ENCODE measurements at places on chromosomes 3 and 15. TPM values are rescaled to one million over a fixed set of nuclear protein-coding genes. Genes with fewer than 3 reads are reported as not detected.

DNA sequence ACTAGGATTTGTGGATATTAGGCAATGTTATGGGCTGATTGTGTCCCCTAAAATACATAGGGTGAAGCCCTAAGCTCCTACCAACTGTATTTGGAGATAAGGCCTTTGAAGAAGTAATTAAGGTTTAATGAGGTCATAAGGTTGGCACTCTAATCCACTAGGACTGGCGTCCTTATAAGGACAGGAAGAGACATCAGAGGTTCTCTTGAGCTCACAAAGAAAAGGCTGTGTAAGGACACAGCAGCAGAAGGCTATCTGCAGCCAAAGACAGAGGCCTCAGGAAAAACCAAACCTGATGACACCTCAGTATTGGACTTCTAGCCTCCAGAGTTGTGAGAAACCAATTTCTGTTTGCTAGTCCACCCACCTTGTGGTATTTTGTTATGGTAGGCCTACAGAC lies 416.7 kb downstream of the ZBTB20 start:
- no peak for DNase-seq

- DNase-seq: no peak
Measured at GRCh38 chr3:52269776-52270175, 8.7 kb downstream of the WDR82 start.

DNA sequence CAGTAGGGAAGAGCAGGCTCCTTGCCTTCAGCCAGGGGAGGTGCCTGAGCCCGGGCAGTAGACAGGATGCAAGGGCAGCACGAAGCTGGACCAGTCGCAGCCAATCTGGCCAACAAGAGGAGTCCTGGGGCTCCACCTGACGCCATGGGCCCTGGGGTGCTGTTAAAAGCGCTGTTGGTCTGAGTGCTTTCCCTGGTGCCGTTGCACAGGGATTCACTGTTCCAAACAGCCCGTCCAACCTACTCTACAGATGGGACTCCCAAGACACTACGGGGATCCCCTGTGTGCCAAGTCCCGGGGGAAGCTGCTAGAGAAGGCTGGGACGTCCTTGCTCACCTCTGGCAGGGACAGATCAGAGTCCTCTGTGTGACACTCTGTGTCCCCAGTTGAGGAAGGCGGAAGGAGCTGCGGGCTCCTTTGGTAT lies 632 bp downstream of the CTSH start:
- DNase-seq: peak; percentile 43

- peak; percentile 3 for DNase-seq
Measured at GRCh38 chr3:32873531-32874130, 55.8 kb downstream of the TRIM71 start.

DNA sequence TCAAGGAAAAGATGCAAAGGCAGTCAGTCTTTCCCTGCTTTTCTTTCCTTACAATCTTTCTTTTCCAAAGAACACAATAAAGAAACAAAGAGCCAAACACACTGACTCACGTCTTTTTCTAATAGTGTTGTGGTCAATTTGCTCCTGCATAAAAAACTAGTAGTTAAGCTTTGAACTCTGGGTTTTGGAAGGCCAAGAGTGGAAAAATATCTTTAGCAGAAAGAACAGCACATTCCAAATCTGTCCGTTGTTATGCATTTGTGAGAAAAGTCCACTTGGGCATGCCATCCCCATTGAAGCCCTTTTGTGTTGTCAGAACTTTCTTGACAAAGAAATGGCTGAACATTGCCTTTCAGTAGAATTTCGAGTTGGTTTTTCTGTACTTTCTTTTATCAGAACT lies 18.2 kb downstream of the COL8A1 start:
- DNase-seq: no peak

NLGN1 gene
- total RNA-seq: 2.2 TPM

MYLK gene
- 10.7 TPM for total RNA-seq

GOLGA8R gene
- 0.24 TPM for total RNA-seq

Measured in Calu3 (cell line).